ENCODE measurements at places on chromosomes 6 and 20.

DNA sequence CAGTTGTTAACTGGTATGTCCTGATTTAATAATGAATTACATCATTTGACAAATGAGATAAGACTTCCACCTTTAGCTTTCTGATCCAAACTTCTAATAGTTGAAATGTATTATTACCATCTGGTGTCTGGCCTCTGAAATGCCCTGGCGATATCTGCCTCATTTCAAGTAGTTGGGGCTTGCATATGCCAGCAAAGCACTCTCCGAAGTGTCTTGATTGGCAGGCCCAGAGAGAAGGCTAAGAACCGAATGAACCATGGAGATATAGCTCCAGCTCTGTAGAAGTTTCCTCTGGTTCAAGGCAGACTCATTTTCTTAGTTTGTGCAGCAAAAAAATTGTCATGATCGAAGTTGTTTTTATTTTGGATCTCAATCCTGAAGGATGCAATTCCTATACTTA, 13.4 kb upstream of the HIVEP2 start:
- no peak for DNase-seq

DNA sequence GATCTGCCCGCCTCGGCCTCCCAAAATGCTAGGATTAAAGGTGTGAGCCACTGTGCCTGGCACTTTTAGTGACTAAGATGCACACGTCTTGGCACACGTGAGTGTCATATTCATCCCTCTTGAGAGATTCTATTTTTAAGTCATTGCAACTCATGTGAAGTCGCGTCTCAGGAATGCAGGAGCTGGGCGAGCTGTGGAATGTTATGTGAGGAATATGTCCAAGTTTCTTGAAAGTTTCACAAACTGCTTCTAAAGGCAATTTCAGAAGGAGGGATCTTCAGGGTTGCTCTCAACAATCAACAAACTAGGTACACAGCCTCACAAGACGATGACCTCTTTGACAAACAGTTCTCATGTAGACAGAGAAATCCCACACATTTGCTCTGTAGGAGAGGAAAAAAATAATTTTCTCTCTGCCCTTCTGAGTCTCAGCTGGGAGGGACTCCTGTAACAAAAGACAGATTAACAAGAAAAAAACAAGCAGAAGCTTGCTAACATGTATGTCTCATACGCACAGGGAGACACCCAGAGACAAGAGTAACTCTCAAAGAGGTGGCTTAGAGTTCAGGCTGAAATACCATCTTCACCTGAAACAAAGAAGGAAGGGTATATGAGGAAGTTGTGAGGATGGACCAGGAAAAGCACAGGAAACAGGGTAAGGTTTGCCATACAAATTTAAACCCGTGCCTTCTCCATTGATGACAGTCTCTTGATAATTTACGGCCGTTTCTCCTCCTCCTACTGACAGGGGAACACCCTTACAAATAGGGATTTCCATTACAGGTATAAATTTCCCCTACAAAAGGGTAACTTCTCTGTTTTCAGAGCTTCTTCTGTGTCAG, 45.3 kb upstream of the FAM50B start:
- no peak for DNase-seq

- no peak for DNase-seq
Observed at GRCh38 chr6:24910331-24910960, 25.3 kb downstream of the RIPOR2 start.

DNA sequence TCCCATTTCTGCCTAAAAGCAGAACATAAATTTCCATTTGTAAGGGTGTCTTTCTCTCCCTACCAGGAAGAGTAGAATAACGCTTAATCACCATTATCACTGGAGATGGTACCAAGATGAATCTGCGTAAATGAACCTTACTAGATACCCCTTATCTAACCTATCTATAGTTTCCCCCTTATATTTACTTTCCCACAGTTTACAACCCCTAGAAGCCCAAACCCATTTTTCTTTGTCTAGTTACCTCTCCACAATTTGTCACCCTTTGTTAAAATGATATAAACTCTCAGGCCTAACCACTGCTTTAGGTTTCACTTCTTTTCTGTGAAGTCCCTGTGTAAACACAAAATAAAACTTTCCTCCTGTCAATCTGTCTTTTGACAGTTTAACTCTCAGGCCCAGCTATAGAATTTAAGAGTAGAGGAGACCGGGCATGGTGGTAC, 45.5 kb downstream of the PCNA start:
- DNase-seq, result no peak

DNA sequence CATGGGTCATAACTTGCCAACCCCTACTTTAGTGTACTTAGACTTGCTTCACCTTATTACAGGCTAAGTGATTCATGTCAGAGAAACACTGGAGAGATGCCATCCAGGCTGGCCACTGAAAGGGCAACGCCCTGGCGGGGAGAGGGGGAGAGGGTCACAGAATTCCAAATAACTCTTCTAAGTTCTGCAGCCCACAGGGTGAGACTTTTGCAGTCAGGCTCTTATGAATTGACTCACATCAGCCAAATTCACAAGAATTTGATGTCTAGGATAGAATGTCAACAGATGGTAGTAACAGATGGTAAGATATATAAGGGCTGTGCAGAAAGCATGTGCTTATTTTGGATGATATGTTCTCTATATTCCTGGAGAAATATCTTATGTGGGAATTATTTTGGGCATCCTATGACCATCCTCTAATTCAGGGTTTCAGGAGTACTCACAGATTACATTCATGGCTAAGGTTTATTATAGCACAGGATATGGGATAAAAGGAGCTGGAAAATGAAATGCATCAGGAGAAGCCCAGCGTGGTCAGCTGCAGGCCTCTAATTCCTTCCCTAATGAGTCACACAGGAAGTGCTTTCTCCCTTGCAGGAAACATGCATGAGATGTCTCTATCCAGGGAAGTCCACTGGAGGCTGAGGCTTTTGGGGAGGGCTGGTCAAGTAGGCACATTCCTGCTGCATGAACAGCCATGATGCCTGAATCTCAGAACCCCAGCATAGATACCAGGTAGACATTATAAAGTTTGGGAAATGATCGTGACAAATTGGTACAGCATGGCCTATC, 58.7 kb upstream of the RIN2 start:
- no peak for DNase-seq

DNA sequence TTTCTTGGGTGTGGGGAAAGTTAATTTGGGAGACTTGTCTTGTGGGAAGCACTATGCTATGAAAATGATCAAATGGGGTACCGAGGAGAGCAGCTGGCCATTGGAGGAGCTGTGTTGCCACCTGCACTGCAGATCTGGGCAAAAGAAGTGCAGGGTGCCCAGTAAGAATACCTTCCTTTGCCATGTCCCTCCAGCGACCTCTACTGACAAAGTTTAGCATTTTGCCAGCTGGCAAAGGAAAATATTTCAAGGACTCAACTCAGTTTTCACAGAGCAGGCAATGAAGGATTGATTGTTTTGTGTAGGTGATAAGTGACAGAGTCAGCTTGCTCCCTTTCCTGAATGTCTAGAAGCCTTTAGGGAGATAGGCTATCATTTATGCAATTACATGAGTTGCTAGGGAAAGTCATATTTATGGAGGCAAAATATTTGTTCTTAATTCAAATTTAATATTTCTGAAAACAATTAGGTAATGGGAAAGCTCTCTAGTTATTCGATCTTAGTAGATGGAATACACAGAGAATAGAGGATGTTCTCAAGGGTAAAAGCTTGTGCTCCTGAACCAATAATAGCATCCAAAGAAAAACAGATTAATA, 118.4 kb downstream of the FARS2 start:
- DNase-seq, result no peak

DNA sequence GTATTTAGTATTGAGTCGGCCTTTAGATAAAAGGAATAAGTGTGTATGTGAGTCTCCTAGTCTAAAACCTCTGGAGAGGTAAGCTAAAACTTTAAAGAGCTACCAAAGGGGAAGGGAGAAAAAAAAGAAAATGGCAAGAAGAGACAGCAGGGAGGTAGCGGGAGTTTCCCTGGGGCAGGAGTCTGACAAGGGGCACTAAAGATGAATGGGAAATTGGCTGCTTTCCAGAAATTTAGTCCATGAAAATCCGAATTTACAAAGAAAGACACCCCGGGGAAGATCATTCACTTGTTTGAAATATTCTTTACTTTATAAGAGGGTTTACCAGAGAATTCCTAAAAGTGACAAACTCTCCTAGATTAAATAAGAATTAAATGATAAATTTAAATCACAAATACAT, 19.3 kb downstream of the RMND1 start:
- DNase-seq, result no peak

DNA sequence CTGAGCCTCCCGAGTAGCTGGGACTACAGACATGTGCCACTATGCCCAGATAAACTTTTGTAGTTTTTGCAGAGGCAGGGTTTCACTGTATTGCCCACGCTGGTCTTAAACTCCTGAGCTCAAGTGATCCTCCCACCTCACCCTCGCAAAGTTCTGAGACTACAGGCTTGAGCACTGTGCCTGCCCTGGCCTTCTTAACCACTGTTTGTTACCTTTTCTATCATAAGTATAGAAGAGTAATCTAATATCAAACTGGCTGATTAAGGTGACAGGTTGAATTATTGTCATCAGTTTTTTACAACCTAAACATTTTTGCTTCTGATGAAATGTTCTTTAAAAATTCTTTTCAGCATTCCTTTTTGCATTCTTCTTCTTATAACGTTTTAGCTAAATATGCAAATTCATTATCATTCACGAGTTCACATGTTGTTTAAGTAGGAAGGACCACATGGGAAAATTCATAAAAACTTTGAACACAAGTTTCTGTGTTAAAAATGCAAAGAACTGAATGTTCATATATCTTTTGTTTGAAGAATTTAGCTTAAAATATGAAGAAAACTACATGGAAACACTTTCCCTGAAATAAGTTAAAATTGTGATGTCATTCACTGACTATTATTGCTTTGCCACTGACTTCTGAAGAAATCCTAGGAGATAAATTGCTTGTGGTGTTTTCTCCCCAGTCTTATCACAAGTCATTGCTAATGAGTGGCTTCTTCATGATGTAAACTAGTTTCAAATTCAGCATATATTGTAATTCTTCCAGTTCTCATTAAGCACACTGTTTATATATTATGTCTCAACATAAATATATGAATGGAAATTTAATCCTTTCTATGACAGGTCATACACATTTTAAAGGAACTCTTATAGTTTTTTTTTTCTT, 106.7 kb downstream of the ADGRB3 start:
- no peak for DNase-seq

DNA sequence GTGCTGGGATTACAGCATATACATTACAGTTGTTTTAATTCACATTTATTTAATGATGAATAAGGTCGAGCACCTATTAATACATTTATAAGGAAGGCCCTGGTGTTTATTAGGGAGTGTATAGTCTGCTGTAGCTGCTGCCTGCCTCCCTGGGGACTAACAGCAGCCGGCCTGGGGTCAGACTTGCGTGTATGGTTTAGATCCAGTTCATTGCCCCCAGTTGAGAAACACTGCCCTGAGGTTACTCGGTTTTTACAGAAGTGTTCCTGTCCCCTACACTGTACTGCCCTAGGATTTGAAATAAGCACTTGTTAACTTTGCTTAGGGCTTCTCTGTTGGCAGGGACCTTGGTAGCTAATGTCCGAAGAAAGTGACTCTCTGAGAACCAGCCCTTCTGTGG, 4.0 kb downstream of the TTPAL start:
- no peak for DNase-seq

DNA sequence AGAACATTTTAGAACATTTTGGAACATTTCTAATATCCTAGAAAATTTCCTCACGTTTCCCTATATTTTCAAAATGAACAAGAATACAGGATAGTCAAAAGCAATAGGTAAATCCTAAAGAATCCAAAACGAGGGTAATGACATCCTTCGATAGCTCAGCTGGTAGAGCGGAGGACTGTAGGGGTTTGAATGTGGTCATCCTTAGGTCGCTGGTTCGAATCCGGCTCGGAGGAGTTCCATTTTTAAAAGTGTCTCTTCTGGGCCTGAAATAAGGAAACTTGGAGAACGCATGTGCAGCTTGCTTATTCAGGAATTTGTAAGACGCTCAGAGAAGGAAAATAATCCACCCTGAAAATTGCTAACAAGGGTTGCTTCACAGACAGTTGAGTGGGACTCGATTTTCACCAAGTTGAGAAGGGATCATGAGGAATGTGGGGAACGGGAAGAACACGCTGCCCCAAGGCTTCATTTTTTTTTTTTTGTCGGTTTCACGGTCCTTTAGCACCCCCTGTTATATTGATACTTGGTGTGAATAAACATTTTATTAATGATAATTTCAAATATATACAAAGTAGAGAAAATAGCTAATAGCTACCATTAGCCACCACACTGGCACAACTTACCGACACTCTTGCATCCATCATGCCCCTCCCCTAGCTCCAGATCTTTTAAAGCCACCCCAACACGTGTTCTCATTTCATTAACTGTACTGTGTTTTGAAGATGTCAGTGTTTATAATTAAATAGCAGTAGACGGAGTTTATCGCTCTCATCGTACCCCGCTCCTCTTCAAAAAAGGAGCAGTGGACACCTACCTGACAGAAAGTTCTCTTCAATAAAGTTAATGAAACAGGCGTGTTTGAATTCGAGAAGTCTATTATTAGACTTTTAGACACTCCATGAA, 1.8 kb upstream of the ABT1 start:
- no peak for DNase-seq

DNA sequence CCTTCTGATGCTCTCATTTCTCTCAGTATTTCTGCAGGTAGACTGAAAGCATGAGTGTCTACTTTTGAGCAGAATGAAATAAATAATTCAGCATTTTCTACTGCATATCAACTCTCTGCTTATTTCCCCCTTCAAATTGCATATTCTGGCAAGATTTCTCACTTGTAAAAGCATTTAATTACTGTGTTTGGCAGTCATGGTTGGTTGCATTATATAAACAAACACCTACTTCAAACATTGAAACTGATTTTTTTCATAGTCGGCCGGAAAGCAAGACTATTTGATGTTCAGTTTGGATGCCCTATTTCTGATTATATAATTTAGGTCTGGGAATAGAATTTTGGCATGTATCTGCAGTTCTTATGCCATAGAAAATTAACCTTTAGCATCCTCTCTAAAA, 73.1 kb downstream of the PLEKHG1 start:
- DNase-seq, result no peak

DNA sequence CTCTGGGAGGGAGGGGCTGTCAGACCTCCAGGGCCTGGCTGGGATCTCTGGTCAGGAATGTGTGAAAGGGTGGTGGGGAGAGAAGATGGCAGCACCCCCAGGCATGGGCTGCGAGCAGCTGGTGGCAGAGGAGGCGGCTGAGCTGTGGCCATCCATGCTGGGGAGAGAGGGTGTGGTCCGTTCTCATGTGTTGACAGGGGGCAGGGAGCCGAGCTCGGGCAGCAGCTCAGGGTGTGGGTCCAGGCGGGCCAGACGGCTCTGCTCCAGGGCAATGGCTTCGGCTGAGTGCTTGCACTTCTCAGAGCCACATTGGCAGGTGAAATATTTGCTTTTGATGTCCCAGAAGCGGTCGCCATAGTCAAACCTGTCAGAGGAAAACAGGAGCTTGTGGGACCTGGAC, 1.1 kb upstream of the SLC44A4 start:
- DNase-seq, result no peak

- no peak for DNase-seq
Observed at GRCh38 chr20:15699431-15700146, 873.7 kb downstream of the KIF16B start.

DNA sequence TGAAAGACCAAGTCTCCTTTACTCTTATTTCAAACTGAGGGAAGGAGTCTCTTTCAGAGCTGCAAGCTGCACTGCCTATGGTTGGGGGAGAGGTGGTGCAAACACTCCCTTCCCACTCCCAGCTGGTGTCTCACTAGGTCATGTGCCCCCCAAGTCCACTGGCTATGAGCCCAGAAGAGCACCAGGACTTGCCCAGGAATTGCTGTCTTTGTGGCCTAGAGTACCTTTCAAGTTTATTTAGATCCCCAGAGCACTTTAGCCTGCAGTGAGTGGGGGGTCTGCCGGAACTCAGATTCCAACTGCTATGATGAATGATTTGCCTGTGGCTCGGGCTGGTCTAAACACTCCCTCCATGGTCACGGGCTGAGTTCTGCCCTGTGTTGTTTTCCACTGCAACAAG, 192.6 kb upstream of the CITED2 start:
- DNase-seq, result no peak

Measured in stimulated activated CD8-positive, alpha-beta memory T cell treated with anti-CD3 and anti-CD28 coated beads, Interleukin-7, amount 100 ng/mL, for 1 hour (primary cell).